Hypothalamus (tissue), 51 donors: ENCODE measurements at places on chromosomes 12 and 14.

GRCh38 chr12:2813214-2814185 lies 1.0 kb downstream of the ITFG2 start:
- DNase-seq = no peak

- DNase-seq = no peak
Measured at GRCh38 chr14:63478437-63478852, 64.7 kb downstream of the PPP2R5E start.

DNA sequence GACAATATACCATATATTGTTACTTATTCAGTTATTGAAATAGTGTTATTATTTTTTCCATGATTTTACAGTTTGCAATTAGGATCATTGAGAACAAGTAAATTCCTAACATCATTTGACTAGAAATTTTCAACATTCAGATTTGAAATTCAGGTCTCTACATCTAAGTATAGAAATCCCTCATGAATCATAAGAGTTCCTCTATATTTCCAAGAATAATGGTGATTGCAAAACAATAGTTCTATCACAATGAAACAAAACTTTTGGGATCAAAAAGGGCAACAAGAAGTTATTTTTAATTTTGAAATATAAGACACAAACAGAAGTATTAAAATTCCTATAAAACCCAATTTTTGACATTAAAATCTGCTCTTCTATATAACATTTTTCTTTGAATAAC lies 10.8 kb downstream of the CLEC1A start:
- no peak for DNase-seq

DNA sequence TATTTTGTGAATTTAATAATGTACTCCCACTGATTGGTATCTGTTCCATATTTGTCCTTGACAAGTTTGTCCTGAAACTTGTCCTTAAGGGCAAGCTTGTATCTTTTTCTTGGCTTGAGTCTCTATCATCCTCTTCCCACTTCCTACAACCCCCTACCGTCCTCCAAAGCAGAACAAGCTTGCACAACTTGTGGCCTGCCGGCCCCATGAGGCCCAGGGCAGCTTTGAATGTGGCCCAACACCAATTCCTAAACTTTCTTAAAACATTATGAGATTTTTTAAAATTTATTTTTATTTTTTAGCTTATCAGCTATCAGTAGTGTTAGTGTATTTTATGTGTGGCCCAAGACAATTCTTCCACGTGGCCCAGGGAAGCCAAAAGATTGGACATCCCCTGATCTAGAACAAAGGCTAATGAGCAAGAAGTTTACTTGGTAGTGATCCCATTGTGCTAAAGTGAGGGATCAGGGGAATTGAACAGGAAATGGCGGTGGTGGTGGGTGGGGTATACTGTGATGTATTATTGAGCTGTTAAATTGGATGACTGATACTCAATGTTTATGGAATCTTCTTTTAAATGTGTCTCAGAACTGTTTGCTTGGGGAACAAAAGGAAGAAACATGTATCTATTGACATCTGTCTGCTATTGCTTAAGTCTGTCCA lies 37.8 kb downstream of the TMX1 start:
- DNase-seq = no peak

- no peak for DNase-seq
Measured at GRCh38 chr14:50212726-50213125, 18.7 kb downstream of the SOS2 start.

- DNase-seq = no peak
Measured at GRCh38 chr14:68894123-68894522, 85.0 kb downstream of the ACTN1 start.

DNA sequence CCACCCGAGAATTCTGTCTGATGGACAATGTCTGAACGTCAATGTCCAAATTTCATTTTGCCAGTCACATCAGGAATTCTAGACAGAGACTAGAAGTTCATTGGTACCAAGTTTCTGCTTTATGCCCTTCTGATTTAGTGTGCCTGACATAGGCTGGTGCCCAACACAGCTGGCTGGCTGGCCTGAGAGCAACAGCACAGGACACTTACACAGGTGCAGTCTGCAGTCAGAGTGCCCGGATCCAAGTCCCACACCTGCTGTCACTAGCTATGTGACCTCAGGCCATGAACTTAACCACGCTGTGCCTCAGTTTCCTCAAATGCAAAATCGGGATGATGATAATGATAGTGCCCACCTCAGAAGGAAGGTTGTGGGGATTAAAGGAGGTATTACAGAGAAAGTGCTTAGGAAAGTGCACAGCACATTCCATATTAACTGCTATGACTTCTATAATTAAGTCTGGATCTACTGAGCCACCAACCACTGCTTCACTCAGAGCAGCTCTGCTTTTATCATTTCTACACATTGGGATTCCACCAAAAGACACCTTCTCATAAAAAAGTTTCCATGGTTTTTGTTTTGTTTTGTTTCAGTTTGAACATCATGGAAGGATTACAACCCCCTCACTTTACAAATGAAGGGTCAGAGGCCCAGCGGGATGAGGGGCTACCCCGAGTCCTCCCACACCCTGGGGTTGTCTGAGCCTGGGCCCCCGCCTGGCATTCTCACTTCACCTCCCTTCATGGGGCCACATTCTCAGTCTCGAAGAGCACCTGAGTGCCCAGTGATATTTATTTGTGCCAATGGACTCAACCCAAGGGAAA lies 168.8 kb upstream of the BCL2L14 start:
- DNase-seq = no peak

GRCh38 chr12:122062832-122063693 lies 15.5 kb upstream of the MLXIP start:
- DNase-seq = no peak

- DNase-seq = peak; percentile 6
Measured at GRCh38 chr12:116236148-116236731, 41.3 kb downstream of the MED13L start.

DNA sequence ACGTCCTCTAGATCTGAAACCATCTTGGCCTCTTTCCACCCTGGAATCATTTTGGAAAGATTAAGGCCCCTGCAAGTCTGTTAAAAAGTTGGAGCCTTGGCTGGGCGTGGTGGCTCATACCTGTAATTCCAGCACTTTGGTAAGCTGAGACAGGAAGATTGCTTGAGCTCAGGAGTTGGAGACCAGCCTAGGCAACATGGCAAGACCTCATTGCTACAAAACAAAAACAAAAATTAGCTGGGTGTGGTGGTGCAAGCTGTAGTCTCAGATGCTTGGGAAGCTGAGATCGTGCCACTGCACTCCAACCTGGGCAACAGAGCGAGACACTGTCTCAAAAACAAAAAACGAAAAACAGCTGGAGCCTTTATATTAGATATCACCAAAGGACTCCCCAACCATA lies 10.9 kb upstream of the ABCD4 start:
- DNase-seq = no peak

- DNase-seq = no peak
Measured at GRCh38 chr14:94611179-94611578, 1.0 kb upstream of the SERPINA3 start.

DNA sequence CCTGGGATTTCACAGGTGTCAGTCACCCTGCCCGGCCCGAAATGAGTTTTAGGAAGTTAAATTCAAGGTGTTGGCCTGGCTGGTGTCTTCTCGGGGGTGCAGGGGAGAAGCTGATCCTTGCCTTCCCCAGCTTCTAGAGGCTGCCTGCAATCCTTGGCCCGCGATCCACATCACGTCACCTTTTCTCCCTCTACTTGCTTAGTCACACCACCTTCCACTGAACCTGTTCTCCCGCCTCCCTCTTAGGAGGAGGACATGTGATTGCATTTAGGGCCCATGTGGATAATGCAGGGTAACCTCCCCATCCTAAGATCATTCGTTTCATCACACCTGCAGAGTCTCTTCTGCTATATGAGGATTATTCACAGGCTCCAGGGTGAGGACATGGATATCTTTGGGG lies 25.4 kb upstream of the ATXN2 start:
- no peak for DNase-seq

- DNase-seq = no peak
Measured at GRCh38 chr12:132446633-132447326, 43.2 kb upstream of the FBRSL1 start.

- no peak for DNase-seq
Measured at GRCh38 chr12:82146740-82147139, 211.4 kb downstream of the CCDC59 start.

- DNase-seq = no peak
Measured at GRCh38 chr14:94517641-94518257, 8.5 kb upstream of the SERPINA12 start.

- no peak for DNase-seq
Measured at GRCh38 chr12:57610554-57611107, 604 bp upstream of the ARHGEF25 start.

- DNase-seq = no peak
Measured at GRCh38 chr12:20528208-20528607, 159.9 kb downstream of the PDE3A start.

DNA sequence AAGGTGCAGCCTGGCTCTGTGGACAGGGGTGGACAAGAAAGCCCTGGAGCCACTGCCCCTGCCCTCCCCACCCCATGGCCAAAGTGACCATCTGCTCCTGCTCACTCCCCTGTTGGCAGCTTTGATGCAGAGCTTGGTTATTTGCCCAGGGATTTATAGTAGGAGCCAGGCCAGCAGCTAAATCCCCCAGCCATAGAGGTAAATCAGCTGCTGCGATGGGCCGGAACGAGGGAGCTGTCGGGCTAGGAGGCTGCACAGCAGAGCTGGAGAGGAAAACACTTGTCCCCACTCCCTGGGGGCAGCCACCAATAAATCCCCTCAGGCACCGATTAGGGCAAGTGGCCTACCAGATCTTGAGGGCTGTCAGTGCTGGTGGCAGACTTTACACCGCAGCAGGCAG lies 26.0 kb downstream of the SMUG1 start:
- DNase-seq = no peak

- DNase-seq = no peak
Measured at GRCh38 chr14:81303258-81303935, 82.6 kb upstream of the GTF2A1 start.

- no peak for DNase-seq
Measured at GRCh38 chr14:61462566-61463193, 141.3 kb downstream of the PRKCH start.

GRCh38 chr14:56081139-56081538 lies 37.1 kb upstream of the PELI2 start:
- DNase-seq = no peak

DNA sequence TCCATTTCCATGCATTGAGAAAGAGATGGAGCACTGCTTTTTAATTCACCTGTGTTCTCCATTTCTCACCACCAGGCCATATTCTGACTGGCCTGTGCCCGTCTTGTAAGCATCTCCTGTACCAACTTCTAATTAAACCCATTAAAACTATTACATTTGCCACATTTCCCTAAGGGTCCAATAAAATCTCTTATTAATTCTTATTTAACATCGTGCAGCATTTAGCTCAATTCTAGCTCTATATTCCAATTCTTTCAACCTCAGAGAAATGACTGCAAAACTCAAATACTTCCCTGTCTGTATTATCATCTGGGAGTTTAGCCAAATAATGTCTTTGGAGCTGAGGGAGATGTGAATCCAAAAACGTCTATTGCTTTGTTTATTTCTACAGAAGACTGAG lies 495.4 kb upstream of the TMEM132C start:
- DNase-seq = no peak

DNA sequence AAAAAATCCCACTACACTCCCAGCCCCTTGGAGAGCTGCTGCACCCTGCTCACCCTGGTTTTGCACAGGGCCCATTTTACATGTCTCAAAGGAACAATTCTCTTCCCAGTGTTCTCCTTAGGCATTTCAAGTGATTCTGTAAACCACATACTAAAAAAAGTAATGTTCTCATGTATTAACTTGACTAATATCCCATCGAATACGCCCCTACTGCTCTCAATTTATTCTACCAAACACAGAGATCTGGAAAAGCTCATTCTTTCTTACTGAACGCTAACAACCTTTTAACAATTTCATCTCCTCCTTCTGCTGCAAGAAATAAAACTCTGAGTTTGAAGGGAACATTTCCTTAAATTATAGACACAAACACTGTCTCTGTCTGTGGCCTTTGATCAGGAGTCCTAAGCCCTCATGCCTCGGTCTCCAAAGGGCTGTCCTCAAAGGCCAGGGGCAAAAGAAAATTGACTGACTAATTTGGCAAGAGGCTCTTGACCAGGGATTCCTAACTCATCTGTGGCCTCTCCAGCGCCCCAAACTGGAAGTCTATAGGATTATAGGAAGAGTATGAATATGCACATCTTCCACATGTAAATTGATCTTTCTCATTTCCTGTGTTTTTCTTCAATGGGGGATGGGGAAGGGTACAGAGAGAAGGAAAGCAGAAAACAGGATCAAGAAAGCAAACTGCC lies 17.1 kb upstream of the TSPAN11 start:
- DNase-seq = no peak

DNA sequence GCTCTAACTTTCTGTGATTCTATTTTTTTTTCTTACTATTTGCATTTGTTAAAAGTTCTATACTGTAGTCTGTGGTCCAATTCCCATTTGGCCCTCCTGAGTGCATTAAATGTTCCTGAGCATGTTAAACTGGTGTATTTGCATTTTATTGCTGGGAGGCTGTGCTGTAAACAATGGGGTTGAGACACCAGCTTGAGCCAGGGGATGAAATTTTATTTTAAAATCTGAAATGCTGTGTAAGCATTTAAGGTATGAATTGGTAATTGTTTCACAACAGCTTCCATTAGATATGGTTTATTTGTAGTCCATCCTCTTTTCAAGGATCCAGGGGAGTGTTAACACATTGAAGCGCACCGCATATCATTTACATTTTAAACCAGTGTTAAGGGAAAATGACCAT lies 89.9 kb upstream of the RFX4 start:
- no peak for DNase-seq

DNA sequence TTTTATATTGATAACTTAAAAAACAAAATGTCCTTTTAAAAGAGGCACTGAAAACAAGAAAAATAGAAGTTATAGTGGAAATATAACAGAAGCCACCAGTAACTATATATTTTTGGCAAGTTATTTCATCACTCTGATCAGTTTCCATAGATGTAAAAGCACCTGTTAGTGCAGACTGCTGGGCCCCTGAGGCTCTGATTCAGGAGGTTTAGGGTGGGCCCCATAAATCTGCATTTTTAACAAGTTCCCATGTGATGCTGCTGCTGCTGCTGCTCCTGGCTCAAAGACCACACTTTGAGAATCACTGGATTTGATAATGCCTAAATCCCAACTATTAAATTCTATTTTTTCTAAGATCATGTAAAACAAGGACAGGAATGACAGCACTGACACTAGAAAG lies 251.1 kb downstream of the MED13L start:
- no peak for DNase-seq

GRCh38 chr14:68343534-68344118 lies 449.2 kb downstream of the ZFP36L1 start:
- no peak for DNase-seq

- DNase-seq = no peak
Measured at GRCh38 chr12:64633011-64633939, 23.0 kb downstream of the RASSF3 start.

- no peak for DNase-seq
Measured at GRCh38 chr14:50001151-50001998, 108.5 kb downstream of the ARF6 start.

- no peak for DNase-seq
Measured at GRCh38 chr12:70555081-70555480, 82.1 kb downstream of the PTPRB start.

DNA sequence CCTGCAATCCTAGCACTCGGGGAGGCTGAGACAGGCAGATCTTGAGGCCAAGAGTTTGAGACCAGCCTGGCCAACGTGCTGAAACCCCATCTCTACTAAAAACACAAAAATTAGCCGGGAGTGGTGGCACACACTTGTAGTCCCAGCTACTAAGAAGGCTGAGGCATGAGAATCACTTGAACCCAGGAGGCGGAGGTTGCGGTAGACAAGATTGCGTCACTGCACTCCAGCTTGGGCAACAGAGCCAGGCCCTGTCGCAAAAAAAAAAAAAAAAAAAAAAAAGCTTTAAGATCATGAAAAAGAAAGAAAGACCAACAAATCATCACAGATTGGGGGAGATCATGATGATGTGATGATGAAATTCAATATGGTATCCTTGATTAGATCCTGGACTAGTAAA lies 30.6 kb downstream of the WDR89 start:
- DNase-seq = no peak

- no peak for DNase-seq
Measured at GRCh38 chr12:126425264-126425663, 1360.0 kb downstream of the AACS start.
